GM18507 (cell line): ENCODE measurements at places on chromosomes 6 and 20.

DNA sequence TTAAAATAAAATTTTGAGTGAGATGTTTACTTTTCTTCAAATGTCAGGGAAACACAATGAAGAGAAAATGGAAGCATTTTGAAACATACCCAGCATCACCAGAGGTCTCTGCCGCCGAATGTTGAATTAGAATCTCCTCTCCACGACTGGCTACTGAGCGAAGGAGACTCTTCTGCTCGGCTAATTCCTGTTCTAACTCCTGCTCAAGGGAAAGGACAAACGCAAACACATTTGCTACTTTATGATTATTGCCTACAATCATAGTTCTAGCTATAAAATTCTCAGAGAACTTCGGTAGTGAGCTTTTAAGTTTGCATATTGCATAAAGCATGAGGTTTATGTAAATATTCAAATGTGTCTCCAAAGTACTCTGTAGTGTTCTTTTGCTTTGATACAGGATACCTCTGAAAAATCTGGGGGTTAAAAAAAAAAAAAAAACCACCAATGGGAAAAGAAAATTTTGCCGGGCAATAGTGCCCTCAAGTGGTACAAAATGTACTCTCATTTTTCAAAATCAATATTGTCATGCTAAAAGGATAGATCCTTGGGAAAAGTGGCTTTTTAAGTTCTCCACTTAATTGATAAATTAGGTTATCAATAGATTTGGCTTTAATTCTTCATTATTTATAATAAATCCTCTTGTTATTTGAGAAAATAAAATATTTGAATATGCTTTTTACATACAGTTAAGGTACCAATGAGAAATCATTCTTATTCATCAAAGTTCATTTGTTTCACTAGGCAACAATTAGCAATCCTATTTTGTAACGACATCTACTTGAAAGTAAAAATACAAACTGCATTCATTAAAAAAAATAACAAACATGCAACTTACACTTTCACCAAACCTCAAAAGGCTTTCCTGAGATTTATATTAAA is 369.0 kb downstream of the SYNE1 start:
- no peak for DNase-seq

DNA sequence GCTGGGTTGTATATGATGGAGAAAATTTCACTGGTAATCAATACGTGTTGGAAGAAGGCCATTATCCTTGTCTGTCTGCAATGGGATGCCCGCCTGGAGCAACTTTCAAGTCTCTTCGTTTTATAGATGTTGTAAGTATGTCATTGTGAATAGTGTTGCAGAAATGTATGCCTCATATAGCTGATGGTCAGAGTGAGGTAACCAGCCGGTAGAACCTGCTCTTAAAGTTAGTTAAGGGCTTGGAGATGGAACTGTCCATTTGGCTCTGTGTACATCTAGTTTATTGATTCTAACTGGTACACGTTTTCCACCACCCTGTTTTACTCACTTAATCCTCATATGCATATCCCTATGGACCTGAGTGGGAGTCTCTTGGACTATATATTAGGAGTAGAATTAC is 73.5 kb downstream of the RTN4IP1 start:
- DNase-seq = no peak

DNA sequence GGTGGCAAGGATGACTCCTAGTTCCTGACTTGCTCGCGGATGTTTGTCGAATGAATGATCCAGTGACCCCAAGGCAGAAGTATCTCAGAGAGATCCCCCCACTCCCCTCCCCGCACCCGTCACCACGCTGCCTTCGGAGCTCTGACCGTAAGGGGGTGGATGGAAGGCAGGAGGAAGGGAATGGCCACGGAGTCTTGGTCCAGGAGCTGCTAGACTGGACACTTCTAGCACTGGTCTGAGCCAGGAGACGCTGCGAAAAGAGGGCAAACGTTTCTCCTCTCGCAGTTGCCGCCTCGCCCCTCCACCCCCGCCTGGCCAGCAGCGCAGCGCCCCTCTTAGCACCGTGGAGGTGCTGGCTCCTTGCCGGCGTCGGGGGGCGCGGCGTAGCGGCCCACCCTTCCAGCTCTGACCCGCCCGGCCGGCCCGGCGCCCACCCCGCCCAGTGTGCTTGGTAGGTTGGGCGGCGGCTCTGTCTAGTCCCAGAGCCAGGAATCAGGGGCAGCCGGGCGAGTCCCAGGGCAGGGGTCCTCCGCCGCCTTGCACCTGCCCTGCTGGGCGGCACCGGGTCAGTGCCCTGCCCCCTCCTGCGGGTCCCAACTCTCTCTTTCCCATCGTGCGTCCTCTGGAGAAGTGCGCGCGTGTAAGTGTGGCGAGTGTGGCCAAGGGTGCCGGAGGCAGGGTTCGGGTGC is 2.4 kb upstream of the DBNDD2 start:
- no peak for DNase-seq

DNA sequence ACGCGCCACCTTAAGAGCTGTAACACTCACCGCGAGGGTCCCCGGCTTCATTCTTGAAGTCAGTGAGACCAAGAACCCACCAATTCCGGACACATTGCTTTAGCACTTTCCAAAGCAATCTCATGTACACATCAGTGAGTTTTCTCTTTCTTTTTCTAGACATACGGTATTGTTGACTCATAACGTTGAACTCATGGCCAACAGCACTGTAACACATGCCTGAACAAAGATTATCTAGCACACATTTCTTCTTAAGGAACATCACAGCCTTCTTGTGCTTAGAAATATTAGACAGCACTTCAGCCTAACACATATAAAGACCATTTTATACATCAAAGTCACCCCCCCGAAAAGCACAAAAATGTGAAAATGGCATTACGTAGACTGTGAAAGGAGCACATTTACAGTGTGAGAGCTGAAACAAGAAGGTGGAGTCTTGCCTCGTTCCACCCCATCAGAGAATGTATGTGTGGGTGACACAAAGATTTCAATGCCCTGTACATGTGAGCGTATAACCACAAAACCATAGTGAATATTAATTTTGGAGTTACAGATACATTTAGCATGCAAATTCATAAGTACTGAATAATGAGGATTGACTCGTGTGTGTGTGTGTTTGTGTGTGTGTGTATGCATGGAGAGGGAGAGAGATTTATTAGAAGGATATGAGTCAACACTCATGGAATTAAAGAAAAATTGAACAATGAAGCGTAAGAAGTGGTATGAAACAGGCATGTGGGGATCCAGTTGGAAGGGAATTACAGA is 134.1 kb downstream of the FAM83B start:
- no peak for DNase-seq

GRCh38 chr20:46774236-46774635 is 64.8 kb downstream of the SLC2A10 start:
- DNase-seq = no peak

- DNase-seq = no peak
These were observed 59.5 kb upstream of the BMP2 start for GRCh38 chr20:6708010-6708409.

GRCh38 chr6:70423189-70424134 is 10.2 kb downstream of the FAM135A start:
- DNase-seq = no peak

- peak; percentile 26 for DNase-seq
These were observed 532 bp upstream of the PM20D2 start for GRCh38 chr6:89145091-89145955.

- no peak for DNase-seq
These were observed 8.6 kb downstream of the TAAR1 start for GRCh38 chr6:132650429-132650828.

DNA sequence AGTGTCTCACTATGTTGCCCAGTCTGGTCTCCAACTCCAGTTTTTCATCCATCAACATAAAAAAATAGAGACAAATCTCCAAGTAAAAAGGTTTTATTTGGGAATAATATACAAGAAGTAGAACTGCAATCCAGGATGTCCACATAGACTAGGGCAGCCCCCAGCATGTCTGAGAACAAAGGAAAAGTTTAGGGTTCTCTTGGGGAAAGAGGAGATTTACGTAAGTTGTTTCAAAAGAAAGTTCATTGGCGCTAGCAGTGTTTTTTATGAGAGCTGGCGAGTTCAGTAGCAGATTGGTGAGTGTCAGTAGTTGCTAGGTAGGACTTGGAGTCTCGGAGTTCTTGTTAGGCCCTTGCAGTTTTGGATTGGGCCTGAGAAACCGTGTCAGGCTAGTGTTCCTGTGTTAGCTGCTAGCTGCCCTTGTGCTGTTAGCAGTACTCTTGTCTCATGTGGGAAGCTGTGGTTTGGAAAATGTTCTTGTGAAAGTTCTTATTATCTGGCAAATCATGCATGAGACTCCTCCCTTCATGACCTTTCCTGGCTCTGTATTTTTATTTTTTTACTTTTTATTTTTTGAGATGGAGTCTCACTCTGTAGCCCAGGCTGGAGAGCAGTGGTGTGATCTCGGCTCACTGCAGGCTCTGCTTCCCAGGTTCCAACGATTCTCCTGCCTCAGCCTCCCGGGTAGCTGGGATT is 24.7 kb downstream of the TTLL9 start:
- peak; percentile 68 for DNase-seq

DNA sequence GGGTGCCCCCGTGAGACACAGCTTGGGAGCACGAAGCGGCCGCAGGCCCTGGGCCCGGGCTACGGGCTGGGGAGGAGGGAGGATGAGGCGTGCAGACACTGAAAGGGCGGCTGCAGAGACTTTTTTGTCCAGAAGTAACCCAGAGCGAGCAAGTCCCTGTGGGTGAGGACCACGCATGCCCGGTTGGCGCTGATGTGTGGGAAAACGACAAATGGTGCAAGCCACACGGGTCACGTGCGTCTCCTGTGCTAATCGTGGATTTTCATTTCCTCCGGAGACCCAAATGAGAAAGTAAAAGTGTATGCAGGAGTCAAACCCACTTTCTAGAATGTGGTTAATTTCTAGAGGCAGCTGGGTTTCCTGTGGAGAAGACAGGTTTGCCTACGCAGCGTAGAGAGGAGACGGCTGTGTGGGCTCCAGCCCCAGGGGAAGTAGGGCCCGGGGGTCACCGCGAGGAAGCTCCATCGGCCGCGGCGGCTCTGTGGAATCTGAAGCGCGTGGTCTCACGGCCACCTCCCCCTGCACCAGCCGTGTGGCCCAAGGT is 19.0 kb downstream of the DLL1 start:
- DNase-seq = peak; percentile 81

DNA sequence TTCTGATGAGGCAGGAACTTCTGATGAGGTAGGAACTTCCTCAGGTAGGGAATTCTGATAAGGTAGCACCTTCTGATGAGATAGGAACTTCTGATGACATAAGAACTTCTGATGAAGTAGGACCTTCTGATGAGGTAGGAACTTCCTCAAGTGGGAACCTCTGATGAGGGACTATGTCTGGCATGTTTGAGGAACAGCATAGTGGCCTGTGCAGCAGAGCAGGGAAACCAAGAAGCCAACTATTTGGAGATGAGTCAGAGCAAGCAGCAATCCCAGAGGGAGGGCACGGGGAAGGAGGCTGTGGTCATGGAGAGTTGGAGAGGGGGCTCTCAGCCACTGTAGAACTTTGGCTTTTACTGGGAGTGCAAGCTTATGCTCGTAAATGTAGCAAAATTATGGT is 132.4 kb downstream of the CFAP61 start:
- DNase-seq = no peak

- no peak for DNase-seq
These were observed 63.9 kb downstream of the FHL5 start for GRCh38 chr6:96626759-96627364.

DNA sequence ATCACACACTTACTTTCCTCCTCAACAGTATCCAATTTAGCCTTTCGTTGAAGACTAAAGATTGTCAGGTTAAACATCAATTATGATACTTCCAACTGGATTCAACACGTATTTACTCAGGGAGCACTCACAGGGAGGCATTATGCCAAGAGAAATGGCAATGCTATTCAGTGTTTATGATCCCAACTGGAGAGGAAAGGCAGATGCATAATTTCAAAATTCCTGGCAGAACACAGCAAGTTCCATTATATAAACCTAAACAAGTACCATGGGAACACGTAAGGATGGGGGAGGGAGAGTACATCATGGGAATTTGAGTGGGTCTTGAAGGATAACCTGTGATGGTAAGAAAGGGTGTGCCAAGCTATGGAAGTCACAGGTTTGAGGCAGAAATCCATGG is 112.7 kb downstream of the ISM1 start:
- no peak for DNase-seq

- no peak for DNase-seq
These were observed 153.0 kb downstream of the CEBPB start for GRCh38 chr20:50343490-50344179.

DNA sequence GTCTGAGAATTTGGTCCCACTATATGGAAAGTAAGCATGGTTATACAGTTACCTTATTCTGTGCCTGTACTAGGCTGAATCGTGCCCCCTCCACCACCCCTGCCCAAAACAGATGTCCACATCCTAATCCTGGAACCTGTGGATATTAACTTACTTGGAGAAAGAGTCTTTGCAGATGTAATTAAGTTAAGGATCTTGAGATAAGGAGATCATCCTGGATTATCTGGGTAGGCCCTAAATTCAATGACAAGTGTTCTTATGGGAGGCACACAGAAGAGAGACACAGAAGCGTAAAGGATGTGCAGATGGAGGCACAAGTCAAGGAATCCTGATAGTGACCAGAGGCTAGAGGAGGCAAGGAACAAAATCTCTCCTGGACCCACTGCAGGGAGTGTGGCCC is 116.7 kb upstream of the MAN1A1 start:
- no peak for DNase-seq

DNA sequence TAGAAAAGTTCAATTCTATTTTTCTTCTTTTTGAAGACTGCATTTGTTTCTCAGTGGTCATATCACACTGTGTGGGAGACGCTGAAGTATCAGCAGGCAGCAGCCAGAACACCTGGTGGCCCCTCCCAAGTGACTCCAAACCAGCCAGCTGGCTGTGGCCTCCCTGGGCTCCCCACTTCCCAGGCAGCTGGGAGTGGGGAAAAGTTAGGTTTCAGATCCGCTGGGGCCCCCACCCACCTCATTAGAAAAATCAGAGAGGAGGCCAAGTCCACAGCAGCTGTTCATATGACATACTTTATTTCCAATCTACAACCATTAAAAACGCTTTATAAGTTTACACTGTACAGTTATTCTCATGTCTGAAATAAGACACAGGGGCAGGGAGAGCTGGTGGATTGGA is 3.6 kb upstream of the DSN1 start:
- DNase-seq = no peak

DNA sequence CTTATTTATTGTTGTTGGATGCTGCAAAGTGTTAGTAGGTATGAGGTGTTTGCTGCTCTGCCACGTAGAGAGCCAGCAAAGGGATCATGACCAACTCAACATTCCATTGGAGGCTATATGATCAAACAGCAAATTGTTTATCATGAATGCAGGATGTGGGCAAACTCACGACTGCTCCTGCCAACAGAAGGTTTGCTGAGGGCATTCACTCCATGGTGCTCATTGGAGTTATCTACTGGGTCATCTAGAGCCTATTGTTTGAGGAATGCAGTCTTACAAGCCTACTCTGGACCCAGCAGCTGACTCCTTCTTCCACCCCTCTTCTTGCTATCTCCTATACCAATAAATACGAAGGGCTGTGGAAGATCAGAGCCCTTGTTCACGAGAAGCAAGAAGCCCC is 12.1 kb downstream of the MICB start:
- no peak for DNase-seq
